ENCODE measurements at places on chromosomes 7 and 10. TPM values are rescaled to one million over a fixed set of nuclear protein-coding genes. Genes with fewer than 3 reads are reported as not detected.
A peak's percentile ranks its signal among the peaks of the same experiment; 100 is the strongest.

GRCh38 chr7:135320268-135320667, 86.6 kb downstream of the STRA8 start:
- peak; percentile 79 for DNase-seq

- DNase-seq: no peak
Observed at GRCh38 chr7:87615197-87615596, 13.0 kb upstream of the RUNDC3B start.

GRCh38 chr7:22143491-22143890, 197.8 kb upstream of the CDCA7L start:
- no peak for DNase-seq

GRCh38 chr7:143188994-143189393, 5.8 kb downstream of the TAS2R39 start:
- DNase-seq: no peak

GRCh38 chr10:24731942-24732341, 8.3 kb upstream of the ARHGAP21 start:
- DNase-seq: no peak

- DNase-seq: no peak
Observed at GRCh38 chr7:132061937-132062336, 505.5 kb upstream of the PODXL start.

- no peak for DNase-seq
Observed at GRCh38 chr7:874031-874749, 2.2 kb upstream of the GET4 start.

DNA sequence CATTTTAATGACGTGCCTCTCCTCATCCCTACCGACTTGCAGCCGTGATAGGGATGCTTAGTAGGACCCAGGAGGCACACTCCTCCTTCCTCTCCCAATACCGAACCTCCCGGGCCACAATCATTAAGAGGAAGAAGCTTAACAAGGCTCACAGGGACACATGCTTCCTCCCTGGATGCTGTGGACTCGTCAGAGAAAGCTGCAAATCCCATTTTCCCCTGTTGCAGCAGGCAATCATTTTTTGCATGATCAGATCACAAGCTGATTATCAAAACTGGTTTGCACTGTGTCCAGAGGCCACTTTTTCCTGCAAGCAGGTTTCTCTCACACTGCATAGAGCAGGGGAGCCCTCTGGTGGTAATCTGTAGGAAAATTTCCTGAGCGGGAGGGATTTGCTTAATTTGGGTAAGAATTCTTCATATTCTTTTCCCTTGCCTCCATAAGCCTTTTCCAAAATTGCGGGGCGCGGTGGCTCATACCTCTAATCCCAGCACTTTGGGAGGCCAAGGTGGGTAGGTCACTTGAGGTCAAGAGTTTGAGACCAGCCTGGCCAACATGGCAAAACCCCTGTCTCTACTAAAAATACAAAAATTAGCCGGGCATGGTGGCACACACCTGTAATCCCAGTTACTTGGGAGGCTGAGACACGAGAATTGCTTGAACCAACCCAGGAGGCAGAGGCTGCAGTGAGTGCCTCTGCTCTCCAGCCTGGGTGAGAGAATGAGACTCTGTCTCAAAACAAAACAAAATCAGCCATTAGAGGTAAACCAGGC, 16.1 kb upstream of the LAMB4 start:
- no peak for DNase-seq

- no peak for DNase-seq
Observed at GRCh38 chr7:123917878-123918277, 7.2 kb upstream of the SPAM1 start.

GRCh38 chr10:62582101-62582705, 208.0 kb downstream of the ZNF365 start:
- no peak for DNase-seq

GRCh38 chr10:129941199-129942018, 22.7 kb downstream of the EBF3 start:
- peak; percentile 66 for DNase-seq

DNA sequence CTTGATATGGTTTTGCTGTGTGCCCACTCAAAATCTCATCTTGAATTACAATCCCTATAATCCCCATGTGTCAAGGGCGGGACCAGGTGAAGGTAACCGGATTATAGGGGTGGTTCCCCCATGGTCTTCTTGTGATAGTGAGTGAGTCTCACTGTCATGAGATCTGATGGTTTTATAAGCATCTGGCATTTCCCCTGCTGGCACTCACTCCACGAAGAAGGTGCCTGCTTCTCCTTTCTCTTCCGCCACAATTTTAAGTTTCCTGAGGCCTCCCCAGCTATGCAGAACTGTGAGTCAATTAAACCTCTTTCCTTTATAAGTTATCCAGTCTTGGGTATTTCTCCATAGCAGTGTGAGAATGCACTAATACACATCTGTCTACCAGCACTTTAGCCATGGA, 109.5 kb upstream of the SDK1 start:
- no peak for DNase-seq

DNA sequence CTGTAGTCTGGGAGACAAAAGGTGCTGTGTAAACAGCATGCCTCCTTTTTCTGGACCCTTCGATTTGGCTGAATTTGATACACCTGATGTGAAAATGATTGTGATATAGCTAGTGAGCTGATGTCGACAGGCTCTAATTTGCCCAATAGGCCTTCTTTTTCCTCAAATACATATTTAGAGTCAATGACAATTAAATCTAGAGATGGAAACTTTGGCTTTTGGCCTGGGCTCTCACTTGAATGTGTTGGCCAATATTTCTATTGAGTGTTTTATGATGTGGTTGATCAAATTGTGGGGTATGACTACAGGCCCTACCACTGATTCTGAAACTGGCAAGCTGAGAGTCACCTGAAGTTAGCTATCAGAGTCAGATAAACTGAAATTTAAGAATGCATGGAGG, 151.8 kb upstream of the MEOX2 start:
- DNase-seq: no peak

- no peak for DNase-seq
Observed at GRCh38 chr7:115728518-115728917, 302.0 kb downstream of the TFEC start.

DNA sequence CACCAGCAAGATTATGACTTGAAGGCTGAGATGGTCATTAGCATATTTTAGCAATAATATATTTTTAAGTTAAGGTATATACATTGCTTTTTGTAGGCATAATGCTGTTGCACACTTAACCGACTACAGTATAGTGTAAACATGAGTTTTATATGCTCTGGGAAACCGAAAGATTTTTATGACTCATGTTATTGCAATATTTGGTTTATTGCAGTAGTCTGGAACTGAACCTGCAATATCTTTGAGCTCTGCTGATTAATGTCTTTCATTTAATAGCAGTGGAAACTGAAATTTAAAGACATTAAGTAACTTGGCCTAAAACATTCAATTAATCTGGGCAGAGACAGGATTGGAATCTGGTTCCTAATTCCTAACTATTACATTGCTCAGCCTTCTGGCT, 266.7 kb upstream of the PLXDC2 start:
- no peak for DNase-seq

GRCh38 chr7:3010161-3010560, 33.5 kb downstream of the CARD11 start:
- DNase-seq: no peak

GRCh38 chr10:103580430-103580829, 86.9 kb downstream of the NEURL1 start:
- peak; percentile 42 for DNase-seq

DNA sequence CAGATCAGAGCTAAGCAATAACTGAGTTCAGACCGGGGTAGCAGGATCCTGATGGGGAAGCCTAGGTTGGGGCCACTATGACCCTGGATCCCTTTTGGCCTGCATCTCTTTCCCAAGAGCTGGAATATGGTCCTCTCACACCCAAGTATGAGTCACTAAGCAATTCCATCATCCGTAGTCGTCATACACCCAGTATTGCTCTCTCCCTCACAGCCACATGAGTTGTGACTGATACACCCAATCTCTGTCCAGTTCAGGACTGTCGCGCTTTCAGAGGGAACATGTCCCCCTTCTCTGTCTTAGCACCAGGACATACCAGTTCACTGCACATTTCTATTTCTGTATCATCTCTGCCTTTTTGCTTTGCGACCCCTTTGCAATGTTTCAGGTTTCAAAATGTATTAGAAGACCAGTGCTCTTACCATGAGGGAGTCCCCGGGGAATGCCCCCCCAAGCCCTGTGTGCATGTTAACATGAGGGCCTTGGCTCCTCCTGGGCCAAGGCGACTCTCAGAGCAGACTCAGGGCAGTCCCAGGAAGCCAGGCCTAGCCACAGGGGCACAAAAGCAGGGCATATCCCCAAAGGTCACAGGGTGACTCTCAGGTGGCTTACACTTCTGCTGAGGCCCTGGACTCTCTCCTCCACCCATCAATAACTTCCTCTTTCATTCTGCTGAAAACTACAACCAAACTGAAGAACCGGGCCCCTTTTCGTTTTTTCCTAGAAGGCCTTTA, 75.3 kb upstream of the SAMD8 start:
- DNase-seq: no peak

DNA sequence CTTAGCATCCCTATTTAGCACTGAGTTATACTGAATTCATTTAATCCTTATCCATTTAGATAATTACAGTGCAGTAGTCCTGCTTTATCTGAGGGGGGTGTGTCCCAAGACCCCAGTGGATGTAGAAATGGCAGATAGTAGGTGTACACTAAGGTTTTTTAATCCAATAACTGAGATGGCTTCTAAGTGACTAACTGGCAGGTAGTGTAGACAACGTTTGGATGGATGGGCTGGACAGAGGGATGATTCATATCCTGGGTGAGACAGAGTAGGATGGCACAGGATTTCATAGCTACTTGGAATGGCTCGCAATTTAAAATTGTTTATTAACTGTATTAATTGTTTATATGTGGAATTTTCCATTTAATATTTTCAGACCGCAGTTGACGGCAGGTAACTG, 295.6 kb downstream of the CCDC3 start:
- no peak for DNase-seq

Gene ASIC3
- 4.7 TPM for total RNA-seq

Gene NPSR1
- not detected for total RNA-seq

Gene GNAT3
- not detected for total RNA-seq

Gene SP4
- total RNA-seq: 7.4 TPM

Gene NFE2L3
- total RNA-seq: 0.69 TPM

Gene TRIM73
- total RNA-seq: 0.36 TPM

Gene SFTPA1
- total RNA-seq: 1.1 TPM

Gene NACAD
- total RNA-seq: 1.3 TPM

Gene H2BK1
- total RNA-seq: not detected

Gene HECW1
- total RNA-seq: 1.0 TPM

Gene FOXI2
- not detected for total RNA-seq
